GM03348 (cell line): ENCODE measurements at places on chromosomes 7 and 10.

GRCh38 chr10:23343591-23344240, 881 bp downstream of the C10orf67 start:
- peak; percentile 44 for DNase-seq

GRCh38 chr10:48947690-48948469, 8.2 kb upstream of the LRRC18 start:
- DNase-seq, result no peak

DNA sequence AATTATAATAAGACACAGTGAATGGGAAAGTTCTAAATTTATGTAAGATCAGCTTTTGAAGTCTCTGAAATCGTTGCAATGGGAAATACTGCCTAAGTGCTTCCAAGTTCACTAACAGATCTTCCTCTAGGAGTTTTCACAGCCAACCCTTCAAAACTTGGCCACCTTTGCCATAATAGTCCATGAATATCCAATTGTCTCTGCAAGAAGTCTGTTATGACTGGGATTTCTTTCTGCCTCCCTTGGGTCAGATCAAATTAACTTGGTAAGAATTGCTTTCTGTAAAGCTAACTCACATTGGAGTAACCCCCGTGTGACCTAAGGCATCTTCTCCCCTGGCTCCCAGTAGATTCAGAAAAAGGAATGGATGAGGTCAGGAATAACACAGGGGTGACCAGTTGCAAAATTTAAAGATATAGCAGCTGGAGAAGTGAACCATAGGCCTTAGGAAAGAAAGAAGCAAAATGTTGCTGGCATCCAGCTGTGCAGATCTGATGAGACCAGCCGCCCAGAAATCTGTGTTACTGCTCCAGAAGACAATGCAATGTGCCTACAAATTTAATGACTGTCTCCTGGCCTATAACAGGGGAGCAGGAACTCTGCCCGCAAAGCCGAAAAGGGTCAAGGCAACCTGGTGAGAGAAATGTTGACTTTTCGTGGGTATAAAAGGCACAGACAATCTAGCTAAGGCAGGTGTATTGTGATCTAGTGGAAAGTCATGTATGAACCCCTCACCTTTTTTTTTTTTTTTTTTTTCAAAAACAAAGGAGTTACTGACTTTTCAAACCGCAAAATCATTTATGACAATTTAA, 7.5 kb upstream of the OPTN start:
- DNase-seq, result no peak

DNA sequence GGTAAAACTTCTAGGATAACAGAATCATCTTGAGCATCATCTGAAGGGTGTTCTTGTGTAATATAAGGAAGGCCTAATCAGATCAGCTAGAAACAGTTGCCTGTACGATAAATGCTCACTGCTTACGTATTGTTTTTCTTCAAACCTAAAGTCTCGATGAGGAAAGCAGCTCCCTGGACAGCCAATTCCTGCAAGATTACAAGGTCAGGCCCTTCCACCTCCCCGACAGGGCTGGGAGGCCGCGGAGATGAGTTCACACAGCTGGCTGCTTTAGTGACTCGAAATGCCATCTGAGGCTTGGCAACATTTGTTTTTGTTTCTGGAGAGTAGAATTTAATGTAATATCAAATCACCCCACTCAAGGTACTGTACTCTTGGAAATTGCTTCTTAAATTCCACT, 95.1 kb upstream of the PFKP start:
- no peak for DNase-seq

GRCh38 chr7:157568770-157569584, 232.2 kb downstream of the DNAJB6 start:
- DNase-seq, result peak; percentile 50

GRCh38 chr10:77620731-77621130, 16.9 kb downstream of the KCNMA1 start:
- DNase-seq, result no peak

GRCh38 chr10:126186766-126187165, 201.5 kb downstream of the ADAM12 start:
- DNase-seq, result no peak

DNA sequence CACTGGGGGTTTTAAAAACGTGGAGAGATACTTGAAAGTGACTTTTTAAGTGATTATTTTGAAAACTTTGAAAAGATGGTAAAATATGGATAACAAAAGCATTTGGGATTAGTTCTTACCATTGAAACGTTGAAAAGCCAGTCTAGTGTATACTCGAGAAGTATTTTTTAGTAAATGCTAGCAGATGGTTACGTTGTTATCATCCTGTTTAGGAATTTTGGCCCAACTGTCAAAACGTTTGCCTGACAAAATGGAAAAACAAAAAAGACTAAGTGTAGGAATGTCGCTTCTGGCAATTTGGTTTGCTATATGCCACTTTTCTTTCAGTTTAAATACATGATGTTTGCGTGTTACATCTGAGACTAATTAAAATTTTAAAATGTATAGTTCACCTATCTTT, 1.2 kb downstream of the RBM33 start:
- peak; percentile 24 for DNase-seq

GRCh38 chr7:38248069-38248567, 25.3 kb downstream of the TARP start:
- no peak for DNase-seq

- no peak for DNase-seq
These were observed 122.7 kb downstream of the ARID5B start for GRCh38 chr10:62024026-62024701.

- peak; percentile 27 for DNase-seq
These were observed 12.8 kb upstream of the CXCL12 start for GRCh38 chr10:44397476-44398225.

DNA sequence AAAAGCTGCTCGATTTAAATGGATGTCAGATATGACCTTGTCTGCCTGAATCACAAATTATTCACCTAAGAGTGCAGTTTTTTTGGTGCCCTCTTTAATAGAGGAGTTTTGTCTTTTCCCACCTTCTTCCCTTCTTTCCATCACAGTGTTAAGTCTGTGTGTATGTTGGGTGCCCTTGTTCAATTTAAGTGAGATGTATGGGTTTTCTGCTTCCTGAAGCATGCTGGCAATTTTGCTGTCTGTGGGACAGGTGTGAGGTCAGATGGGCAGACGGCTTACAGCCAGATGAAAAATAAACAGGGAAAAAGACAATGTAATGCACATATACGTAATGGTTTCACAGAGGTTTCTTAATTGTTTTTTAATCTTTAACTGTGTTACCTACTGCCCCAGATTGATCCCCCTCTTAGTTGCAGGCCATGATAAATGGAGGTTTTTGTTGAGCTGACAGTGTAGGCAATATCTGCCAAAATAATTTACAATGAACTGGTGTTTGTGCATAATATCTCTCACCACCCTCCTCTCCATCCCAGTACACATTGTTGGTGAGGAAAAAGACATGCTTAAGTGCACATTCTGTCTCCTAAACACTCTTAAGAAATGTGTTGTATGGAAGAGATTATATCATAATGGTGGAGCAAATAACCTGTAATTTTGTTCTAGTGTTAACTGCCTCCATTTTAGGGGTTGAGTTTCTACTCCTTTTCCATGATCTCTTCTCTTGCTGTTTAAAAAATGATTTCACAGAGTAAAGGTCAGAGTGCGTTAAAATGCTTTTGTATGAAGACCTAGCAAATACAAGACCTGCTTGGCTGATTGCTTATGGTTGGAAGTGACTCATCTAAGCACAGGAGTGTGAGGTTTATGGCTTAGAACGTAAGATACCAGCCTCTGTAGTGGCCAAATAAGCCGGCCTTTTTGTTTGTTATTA, 123.9 kb downstream of the LRRC4 start:
- DNase-seq, result no peak

- DNase-seq, result no peak
These were observed 2.8 kb downstream of the BCAP29 start for GRCh38 chr7:107582875-107583274.
